Liver (tissue), 10 donors: ENCODE measurements at places on chromosomes 4 and X. TPM values are rescaled to one million over a fixed set of nuclear protein-coding genes. Genes with fewer than 3 reads are reported as not detected.

CTAG2 gene
- total RNA-seq = not detected

EREG gene
- total RNA-seq = not detected

MAP9 gene
- 2.0 TPM for total RNA-seq

EVC gene
- 4.9 TPM for total RNA-seq

TRIM75 gene
- total RNA-seq = not detected
